ENCODE measurements at places on chromosomes 3 and 15.
A peak's percentile ranks its signal among the peaks of the same experiment; 100 is the strongest.

DNA sequence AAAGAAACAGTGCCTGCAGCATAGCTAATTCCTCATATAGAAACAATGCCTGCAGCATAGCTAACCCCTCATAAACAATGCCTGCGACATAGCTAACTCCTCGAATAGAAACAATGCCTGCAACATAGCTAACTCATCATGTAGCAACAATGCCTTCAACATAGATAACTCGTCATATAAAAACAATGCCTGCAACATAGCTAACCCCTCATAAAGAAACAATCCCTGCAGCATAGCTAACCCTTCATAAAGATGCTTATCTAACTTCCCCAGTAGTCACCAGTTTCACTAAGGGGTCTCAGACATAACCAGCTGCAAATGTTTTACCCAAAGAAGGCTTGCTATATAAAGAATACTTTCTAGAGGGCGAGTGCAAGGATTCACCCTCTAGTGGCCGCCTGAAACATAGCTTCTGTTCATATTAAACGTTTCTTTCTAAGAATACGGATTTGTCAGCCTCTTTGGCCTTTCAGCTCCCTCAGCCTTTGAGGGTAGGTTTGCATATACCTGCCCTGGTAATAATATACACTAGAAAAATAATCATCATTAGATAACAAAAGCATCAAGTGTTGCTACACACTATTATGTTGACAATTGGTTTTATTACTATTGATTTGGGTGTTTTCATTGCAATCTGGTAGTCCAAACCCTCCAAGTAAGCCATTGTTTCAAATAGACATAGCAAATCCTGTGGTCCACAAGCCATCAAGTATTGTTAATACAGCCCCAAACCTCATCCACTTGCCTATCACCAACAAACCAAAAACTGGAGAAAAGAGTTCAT lies 44.4 kb upstream of the FAN1 start:
- DNase-seq = no peak

DNA sequence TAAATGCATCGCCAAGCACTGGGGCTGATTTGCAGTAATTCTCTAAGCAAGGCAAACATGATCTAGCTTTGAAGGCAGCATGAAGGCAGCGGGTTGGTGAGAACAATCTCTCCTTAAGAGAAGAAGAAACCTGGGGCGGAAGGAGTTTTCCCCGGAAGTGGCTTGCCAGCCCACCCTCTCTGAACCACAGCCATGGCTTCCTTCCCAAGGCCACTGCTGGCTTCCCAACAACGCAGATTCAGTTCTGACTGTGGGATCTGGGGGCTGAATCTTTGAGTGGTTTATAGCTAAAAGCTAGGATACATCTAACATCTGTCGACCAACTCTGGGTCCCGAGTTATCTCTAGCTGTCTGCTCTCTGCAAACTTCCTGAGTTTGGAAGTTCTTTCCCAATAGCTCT lies 4.3 kb upstream of the CPN2 start:
- no peak for DNase-seq

DNA sequence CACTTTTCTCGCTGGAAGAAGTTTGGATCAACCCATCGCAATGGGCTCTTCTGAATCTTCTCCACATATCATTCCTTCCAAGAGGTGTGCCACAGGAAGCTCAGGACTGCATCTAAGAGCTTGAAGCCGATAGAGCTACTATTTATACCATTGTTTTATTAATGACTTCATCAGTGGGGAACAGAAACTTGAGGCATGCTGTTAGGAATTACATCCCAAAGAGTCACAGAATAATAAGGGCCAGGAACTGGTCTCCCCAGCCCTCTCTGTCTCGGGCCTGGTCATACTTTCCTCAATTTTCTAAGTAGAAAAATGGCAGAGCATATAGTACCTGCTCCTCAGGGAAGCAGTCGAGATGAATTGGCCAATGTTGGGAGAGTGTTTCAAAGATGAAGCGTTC lies 16.9 kb upstream of the C15orf61 start:
- DNase-seq = no peak

DNA sequence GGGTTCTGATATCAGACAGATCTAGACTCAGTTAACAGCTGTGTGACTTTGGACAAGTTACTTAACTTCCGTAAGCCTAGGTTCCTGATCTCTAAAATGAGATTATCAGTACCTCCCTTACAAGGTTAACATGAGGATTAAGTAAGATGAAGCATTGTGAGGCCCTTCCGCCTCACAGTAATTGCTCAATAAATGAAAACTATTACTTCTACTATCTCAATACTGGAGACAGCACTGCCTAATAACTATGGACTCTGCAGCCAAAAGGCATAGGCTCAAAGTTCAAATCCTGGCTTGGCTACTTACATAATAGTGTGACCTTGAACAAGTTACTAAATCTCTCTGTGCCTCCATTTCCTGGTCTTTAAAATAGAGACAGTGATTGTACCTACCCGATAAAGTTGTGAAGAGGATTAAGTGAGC lies 82.0 kb upstream of the ATP11B start:
- DNase-seq = no peak

- no peak for DNase-seq
Observed at GRCh38 chr15:75952525-75952924, 48.8 kb downstream of the FBXO22 start.

DNA sequence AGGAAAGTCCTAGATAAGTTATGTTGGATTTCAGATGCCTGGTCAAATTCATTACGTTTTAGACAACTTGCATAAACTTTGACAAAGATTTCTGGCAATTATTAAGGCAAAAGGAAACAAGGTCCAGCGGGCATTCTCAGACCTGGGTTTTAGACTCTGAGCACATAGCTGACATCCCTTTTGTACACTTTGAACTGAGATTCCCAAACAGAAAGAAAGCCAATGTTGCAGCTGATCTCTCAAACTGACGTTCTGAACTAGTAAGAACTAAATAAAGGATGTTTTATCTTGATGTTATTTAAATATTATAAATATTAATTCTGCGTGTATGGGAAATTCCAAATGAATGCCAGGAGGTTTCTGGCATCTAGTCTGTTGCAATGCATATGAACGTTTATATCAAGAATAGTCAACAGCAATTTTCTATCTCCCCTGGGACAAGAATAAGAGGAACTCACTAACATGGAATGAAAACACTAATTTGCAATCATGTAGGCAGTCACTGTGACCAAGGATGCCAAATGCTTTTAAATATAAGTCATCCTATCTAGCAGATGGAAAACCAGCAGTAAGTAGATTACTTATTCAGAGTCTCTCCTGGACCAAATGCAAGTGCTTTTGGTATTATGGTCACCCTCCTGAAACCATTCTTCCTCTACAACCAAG lies 202.1 kb downstream of the GREM1 start:
- no peak for DNase-seq

DNA sequence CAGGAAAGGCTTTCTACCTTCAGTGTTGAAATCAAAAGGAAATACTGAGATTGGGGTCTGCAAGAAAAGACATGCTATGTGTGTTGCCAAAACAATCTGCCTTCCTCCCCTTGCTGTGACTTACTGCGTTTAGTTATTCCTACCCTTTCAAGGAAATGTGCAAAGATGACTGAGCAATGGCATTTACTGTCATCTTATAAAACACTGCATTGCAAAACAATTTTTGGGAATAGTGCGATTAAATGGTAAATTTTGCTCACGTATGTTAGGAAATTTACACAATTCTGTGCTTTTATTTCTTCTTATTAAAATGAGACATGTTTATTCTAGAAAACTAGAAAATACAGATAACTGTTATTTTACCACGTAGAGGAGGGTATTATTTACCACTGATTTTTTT lies 45.8 kb downstream of the PDE8A start:
- DNase-seq = no peak

DNA sequence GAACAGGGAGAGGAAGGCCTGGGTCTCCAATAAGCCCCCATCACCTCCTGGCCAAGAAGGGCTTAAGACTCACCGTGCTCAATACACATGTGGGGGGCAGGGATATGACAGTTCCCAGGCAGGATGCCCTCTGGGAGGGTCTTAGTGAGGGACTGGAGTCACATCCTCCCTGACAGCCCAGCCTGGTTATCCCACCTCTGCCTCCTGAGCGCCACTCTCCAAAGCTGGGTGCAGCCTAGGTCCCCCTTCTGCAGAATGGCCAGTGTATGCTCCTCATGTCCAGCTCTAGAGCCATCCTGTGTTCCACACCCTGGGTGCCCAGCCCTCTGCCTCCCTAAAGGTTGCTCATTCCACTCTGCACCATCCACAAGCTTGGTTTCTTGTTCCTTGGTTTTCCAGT lies 1.2 kb upstream of the SHISA5 start:
- no peak for DNase-seq

DNA sequence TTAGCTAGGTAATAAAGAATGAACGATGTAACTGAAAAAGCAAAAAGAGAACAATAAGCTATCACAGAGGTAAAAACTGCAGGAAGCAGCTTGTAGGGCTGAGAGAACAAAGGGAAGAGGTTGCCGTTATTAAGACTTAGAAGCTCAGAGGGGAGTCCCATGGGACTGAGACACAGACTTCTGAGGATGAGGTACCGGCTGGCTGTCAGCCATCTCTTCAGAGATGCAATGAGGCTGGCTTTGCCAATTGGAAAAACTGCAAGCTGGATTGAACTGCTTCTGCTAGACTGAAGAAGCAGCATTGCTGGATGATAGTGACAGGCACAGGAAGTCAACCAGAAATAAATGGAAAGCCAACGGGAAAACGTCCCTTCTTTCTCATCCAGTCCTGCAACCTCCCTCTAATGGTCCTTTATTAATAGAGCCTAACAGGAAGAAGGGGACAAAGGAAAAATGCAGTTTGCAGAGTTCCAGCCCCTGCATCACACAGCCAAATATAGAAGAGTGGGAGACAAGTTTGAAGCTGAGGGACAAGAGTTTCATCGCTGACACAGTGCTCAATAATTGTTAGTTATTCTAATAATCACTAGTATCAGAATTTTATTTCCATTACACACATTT lies 21.1 kb upstream of the KLHL6 start:
- peak; percentile 36 for DNase-seq

DNA sequence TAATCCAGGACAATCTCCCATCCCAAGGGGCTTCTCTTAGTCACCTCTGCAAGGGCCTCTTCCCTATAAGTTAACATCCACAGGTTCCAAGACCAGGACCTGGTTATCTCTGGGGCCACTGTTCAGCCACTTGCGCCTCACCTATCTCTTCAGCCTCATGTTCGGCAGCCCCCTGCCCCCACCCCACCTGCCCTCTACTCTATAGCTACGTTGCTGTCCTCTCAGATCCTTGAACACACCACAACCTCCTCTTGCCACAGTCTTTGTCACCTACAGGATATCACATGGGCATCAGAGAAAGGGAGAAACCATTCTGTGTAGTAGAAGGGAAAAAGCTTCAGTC lies 33.9 kb downstream of the SLC41A3 start:
- no peak for DNase-seq

- no peak for DNase-seq
Observed at GRCh38 chr3:168052515-168052914, 43.2 kb downstream of the GOLIM4 start.

GRCh38 chr3:165883863-165884478 lies 46.7 kb upstream of the BCHE start:
- DNase-seq = no peak

DNA sequence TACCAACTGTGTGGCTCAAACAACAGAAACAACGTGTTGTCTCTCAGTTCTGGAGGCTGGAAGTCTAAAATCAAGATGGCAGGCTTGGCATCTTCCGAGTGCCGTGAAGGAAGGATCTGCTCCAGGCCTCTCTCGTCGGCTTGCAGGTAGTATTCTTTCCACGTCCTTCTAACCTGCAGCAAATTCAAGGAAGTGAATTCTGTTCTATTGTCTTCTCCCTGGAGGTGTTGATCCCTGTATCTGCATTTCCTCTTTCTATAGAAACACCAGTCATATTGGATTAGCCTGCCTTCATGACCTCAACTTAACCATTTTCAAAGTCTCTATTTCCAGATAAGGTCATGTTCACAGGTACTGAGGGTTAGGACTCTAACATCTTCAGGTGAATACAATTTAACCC lies 512.1 kb downstream of the GABRG3 start:
- DNase-seq = no peak

DNA sequence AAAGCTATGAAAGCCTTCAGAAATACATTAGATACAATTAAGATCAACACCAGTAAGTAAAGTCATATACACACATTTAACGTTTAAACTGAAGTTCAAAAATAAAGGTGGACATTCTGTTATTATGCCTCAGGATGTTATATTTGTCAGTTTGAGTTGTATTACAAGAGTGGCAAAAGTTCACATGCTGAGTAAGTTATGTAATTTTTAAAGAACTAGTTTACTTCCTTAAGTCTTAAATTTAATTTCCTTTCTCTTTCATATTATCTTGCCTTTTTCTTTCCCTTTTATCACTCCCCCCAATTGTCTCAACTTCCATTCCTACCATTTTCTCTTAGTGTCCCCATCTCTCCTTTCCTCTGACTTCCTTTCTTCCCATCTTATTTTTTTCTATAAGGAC lies 4.9 kb upstream of the GPR87 start:
- no peak for DNase-seq

GRCh38 chr15:94229591-94230369 lies 1.6 kb upstream of the MCTP2 start:
- no peak for DNase-seq

DNA sequence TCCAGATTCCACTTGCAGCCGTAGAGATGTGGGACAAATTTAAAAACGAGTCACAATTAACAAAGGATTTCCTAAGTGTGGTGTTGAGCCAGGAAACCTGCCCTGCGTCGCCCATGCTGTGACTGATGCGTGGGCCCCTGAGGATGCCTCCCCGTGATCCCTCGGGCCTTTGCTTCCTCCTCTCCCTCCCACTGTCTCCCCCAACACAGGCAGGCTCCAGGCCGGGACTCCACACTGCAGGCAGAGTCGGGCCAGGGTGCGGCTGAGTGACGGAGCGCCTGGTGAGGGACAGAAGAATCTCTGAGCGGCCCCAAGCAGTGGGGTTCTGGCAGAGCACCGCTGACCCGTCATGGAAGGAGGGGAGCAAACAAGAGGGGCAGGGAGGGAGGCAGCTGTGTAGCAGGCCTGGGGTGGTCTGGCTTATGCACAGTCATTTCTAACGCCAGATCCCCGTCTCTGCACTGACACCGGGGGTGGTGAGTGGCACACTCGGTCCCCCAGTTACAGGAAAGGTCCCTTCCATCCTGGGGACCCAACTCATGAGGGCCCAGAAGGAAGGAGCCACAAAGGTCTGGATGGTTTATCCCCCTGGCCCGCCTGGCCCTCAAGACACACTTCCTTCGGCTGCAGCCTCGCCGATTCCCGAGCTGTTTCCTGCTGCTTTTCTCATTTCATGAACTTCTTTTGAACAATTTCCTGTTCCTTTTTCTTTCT lies 91.0 kb downstream of the XXYLT1 start:
- no peak for DNase-seq

GRCh38 chr3:59877263-59878037 lies 827.6 kb upstream of the CFAP20DC start:
- no peak for DNase-seq

GRCh38 chr3:178088963-178089362 lies 447.3 kb upstream of the KCNMB2 start:
- DNase-seq = no peak

DNA sequence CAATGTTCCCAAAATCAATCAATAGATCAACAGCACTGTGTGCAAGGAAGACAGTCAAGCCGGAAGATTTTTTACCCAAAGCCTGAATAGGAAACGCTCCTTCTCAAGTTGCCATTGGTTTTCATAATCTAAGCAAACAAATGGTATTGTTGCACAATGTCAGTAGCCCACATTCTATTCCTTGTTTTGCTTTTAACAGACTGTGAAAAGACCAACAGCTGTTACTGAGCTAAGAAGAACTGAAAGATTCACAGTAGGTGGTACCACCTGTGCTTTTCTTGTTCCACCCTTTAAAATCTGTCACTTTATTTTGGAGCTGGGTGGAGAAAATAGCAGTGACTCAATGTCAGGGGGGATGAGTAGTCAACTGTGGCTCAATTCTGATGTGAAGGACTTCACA lies 357.5 kb upstream of the CADM2 start:
- DNase-seq = no peak

GRCh38 chr3:69439643-69440270 lies 53.9 kb upstream of the FRMD4B start:
- DNase-seq = no peak
